SJCRH30 (cell line): ENCODE measurements at places on chromosomes 3 and 15. TPM values are rescaled to one million over a fixed set of nuclear protein-coding genes. Genes with fewer than 3 reads are reported as not detected.
A peak's percentile ranks its signal among the peaks of the same experiment; 100 is the strongest.

GOLGA8T gene
- not detected in 2 replicates for total RNA-seq

CLDN18 gene
- not detected in 2 replicates for total RNA-seq

DNA sequence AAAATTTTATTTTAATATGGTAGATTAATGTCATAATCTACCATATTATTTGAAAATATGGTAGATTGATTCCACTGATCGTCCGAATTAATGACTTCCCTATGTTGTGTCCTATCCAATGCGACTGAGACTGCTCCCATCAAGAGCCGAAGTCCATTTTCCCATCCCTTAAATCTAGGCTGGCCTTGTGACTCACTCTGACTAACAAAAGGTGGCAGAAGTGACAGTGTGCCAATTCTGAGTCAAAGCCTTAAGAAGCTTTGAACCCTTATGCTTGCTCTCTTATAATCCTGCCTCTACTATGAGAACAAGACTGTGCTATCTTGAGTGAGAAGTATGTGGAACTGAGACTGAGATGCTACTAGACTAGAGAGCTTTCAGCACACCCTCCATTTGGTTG, 387.2 kb downstream of the ROBO1 start:
- DNase-seq: no peak

DNA sequence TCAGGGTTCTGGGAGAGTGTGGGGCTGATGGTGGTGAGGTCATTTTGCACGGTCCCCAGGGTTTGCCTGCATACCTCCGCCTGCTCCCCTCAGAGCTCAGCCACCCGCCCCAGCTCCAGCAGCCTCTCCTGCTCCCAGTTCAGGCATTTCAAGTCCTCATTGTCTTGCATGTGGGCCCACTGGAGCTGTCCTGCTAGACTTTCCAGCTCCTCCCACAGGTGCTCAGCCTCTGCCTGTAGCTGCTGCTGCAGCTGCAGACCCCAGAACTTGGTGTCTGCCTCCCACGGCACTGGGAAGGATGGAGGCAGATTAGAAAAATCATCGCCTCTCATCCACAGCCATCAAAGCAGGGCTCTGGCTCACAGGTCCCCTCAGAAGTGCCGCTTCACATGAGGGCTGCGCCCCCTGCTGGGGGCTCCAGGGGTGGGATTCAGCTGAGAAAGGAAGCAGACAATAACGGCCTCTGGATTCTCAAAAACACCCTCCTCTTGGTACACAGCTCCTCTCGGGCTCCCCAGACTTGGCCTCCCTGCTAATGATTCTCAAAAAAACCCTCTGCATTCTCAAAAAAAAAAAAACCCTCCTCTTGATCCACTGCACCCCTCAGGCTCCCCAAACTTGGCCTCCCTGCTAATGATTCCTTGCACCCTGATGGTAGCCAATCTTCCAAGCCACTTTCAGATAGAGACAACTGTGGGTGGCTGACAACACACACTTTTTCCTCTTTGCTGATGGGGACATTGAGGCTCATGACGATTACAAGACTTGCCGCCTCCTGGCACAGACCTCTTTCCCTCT, 89.3 kb upstream of the C2CD4B start:
- DNase-seq: peak; percentile 69
